ENCODE measurements at places on chromosomes 6 and 20.
A peak's percentile ranks its signal among the peaks of the same experiment; 100 is the strongest.

DNA sequence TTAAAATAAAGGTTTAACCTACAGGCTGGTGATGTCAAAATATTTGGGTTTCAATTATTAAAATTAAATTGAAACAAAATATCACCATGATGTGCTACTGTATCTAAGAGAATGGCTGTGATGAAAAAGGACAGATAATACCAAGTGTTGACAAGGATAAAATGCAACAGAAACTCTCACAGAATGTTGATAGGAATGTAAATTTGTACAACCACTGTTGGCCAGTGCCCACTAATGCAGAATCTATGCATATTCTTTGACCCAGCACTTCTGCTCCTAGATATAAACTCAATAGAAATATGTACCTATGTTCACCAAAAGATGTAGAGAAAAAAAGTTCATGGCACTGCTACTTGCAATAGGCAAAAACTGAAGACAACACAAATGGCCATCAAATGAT lies 41.1 kb upstream of the BTBD3 start:
- no peak for DNase-seq

DNA sequence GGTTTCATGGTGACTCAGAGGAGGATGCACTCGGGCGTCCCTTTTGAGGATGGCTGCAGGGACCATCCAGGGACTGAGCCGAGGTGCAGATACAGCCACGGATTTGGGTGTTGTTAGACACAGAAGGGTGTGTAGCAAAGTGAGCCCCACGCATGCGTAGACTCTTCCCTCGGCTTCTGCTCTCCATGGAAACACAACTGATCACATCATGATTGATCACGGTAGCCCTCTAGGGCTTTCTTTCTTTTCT lies 606 bp upstream of the ULBP1 start:
- peak; percentile 33 for DNase-seq

DNA sequence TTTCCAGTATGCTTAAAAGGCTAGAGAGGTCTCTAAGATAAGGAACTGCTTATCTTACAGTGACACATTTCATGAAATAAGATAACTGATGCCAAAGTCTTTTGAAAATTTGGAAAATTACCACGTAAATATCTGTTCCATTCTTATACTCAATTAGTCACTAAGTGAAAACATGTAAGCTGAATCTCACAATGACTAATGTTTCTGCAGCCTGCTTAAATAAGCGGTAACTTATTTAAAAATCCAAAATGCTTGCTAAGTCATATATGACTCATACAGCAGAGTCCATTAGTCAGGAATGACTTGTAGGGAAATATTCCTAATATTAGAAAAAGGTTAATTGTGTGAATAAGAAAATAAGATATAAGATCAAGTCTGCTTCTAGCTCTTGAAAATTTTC lies 27.8 kb upstream of the LGSN start:
- DNase-seq, result no peak

DNA sequence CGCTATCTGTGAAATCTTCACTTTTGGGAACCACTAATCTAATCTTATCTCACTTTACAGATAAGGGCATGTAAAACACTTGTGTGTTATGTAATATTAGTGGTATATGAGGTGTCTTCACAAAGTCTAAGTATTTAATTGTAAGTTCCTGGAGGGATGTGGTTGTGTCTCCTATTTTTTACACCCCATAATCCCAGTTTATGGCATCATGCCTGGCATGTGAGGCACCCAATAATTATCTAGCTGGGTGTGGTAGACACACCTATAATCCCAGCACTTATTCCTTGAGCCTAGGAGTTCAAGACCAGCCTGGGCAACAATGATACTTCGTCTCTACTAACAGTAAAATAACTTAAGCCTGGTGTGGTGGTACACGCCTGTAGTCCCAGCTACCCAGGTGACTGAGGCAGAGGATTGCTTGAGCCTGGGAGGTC lies 16.5 kb upstream of the TBCC start:
- no peak for DNase-seq

DNA sequence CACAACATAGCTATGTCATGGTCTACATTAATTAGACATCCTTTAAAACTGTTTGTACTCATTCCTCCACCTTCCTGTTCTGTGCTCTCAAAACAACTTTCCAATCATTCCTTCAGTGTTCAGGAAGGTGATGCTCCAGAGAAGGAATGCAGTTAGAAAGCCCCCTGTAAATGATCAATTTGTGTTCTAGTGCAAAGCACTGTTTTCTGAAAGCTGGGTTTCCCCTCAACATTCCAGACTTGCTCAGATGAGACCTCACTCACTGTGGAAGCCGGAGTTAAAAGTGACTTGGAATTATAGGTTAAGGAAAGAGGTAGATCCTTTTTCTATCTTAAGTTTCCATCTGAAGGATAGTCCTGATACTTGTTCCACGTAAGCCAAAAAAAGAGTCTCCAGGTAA lies 95.9 kb downstream of the BMP2 start:
- DNase-seq, result no peak

- no peak for DNase-seq
These were observed 72.9 kb upstream of the SLC22A23 start for GRCh38 chr6:3529721-3530120.

All from HEK293T (cell line).